Muscle of leg (tissue), 16 donors: ENCODE measurements at places on chromosomes 4 and X. TPM values are rescaled to one million over a fixed set of nuclear protein-coding genes. Genes with fewer than 3 reads are reported as not detected.

FAM114A1 gene
- total RNA-seq, result 77.9 TPM

RADX gene
- 2.3 TPM for total RNA-seq

TNIP3 gene
- total RNA-seq, result 0.04 TPM

CTAG1B gene
- total RNA-seq, result not detected

PHEX gene
- total RNA-seq, result 4.9 TPM

RELL1 gene
- 44.7 TPM for total RNA-seq

GK2 gene
- total RNA-seq, result 0.04 TPM

UGT2B11 gene
- 0.13 TPM for total RNA-seq

PPEF1 gene
- total RNA-seq, result 1.3 TPM

CLDN34 gene
- not detected for total RNA-seq

ITM2A gene
- 611 TPM for total RNA-seq

SASH3 gene
- total RNA-seq, result 2.4 TPM

CDKL2 gene
- 0.22 TPM for total RNA-seq

ARHGEF6 gene
- total RNA-seq, result 32.4 TPM

NALF2 gene
- 0.31 TPM for total RNA-seq

ELF4 gene
- total RNA-seq, result 7.6 TPM

APEX2 gene
- total RNA-seq, result 3.7 TPM

KLHL4 gene
- total RNA-seq, result 9.0 TPM

CT45A1 gene
- total RNA-seq, result 0.13 TPM

SMPX gene
- 281 TPM for total RNA-seq

GAB3 gene
- 6.5 TPM for total RNA-seq

GLUD2 gene
- total RNA-seq, result 1.4 TPM

USP17L26 gene
- not detected for total RNA-seq

MAGEA6 gene
- not detected for total RNA-seq

CDKL5 gene
- total RNA-seq, result 6.1 TPM

GPC4 gene
- 34.1 TPM for total RNA-seq

BMX gene
- 2.2 TPM for total RNA-seq

CSAG1 gene
- total RNA-seq, result not detected
